Left renal cortex interstitium (tissue), 4 donors: ENCODE measurements at places on chromosomes 7 and 10.

DNA sequence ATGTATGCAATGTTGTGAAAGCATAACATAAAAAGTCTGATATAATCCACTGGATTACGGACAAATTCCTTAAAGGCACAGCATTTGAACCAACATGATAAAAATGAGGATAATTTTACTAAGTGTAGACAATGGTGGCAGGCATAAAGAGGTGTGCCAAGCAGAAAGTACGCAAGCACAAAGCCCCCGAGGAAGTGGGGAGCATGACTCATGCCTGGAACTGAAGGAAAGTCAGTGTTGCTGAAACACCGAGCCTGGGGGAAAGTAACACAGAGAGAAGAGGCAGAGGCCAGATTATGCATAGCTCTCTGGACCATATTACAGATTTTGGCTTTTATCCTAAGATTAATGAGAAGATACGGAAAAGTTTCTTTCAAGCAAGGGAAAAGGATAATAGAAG is 490.0 kb upstream of the PHF14 start:
- DNase-seq: no peak

DNA sequence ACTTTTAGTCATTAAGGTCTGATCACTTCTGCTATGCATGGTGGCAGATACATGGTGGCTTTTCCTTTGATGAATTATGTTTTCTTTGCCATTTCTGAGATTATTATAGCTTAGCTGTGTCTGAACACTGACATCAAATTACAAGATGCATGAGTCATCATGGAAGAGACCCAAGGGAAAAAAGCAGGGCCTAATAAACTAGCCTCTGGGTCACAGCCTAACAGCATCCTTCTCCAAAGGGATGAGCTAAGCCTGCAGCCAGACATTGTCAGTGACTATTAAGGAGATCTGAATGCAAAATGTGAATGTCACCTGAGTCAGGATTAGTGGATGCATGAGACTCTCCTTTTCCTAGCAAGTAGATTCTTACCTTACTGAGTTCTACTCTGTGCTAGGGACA is 19.1 kb upstream of the OGDHL start:
- no peak for DNase-seq

- DNase-seq: peak; percentile 88
Observed at GRCh38 chr7:27179503-27180430, 5.3 kb downstream of the HOXA11 start.

DNA sequence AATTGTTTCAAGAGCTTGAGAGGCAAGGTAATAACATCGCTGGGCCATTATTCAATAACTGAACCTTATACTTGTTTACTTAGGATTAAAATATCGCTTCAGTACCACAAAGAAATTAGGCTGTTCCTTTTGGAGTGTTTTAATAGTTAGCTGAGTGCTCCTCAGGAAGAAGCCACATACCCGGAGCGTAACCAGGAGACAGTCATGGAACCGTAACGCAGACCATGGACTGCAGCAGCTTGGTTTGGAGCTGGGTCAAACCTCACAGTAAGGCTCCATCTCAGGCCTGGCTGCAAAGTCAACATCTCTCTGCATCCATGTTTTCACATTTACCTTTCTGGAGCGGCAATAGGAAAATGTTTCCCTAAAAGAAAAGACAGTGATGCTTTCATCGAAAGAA is 599.0 kb downstream of the TNS3 start:
- no peak for DNase-seq

DNA sequence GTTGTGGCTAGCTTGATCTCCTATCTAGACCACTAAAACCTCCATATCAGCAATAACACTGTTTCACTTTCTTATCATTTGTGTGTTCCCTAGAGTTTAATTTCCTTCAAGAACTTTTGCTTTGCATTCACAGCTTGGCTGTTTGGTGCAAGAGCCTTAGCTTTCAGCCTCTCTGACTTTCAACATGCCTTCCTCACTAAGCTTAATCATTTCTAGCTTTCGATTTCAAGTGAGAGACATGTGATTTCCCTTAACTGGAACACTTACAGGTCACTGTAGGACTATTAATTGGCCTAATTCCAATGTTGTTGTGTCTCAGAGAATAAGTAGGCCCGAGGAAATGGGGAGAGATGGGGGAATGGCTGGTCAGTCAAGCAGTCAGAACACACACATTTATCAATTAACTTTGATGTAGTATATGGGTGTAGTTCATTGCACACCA is 10.6 kb upstream of the BPGM start:
- no peak for DNase-seq

DNA sequence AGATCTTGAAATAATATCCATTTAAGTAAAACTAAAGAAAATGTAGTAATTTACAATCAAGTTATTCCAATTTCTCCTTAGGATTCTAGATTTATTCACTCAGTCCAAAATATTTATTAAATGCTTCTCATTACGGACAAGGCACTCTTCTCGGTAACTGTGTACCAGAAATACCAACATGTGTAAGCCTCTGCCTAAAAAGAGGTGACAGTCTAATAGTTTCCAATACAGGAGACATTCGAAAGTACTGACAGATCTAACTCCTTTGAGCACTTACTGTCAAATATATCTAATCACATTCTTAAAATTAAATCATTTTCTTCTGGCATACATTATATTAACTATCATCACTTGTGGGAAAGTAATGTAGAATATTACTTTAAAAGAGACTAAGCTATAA is 26.9 kb downstream of the TMEM168 start:
- DNase-seq: no peak

GRCh38 chr10:93816123-93816747 is 58.5 kb downstream of the LGI1 start:
- no peak for DNase-seq

GRCh38 chr10:121900443-121901174 is 27.2 kb downstream of the ATE1 start:
- peak; percentile 79 for DNase-seq

DNA sequence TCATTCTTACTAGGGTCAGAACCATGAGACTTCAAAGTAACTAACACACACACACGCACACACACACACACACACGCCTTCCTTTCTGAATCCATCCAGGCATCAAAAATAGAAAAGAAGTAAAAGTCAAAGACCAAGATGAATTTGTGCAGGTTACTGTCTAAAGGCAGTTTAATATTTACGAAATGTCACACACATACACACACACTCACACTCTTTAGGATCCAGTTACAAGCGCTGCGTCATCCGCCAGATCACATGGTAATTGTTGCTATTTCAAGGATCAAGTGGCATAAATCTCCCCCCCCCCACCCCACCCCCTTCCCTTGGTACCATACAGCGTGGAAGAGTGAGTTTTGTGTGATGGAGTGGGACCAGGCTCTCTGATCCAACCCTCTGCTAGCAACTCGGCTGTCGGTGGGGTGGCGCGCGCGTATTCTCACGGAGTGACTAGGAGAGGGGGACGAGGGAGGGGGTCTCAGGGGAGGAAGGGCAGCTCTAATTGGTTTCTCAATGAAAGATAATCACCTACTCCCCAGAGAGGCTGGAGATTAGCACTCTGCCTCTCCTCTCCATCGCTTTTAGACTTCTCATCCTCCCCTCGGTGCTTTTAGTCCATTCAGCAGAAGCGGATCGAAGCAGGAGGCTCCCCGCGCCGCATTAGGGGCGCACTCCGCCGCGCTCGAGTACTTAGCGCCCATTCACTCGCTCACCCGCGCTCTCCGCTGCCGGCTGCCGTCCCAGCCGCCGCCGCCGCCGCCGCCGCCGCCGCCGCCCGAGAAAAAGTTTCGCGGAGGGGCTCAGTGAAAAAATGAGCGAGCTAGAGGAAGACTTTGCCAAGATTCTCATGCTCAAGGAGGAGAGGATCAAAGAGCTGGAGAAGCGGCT is 83.5 kb upstream of the PRKG1 start:
- peak; percentile 52 for DNase-seq

- no peak for DNase-seq
Observed at GRCh38 chr10:32949221-32949678, 8.8 kb downstream of the ITGB1 start.

GRCh38 chr7:140403878-140404564 is at the start of gene RAB19:
TSS of gene RAB19 (plus strand) at chr7:140404058. CDS start at chr7:140407647, 3,589 bp downstream.
- DNase-seq: no peak

- no peak for DNase-seq
Observed at GRCh38 chr7:132872034-132872433, 209.9 kb downstream of the CHCHD3 start.

DNA sequence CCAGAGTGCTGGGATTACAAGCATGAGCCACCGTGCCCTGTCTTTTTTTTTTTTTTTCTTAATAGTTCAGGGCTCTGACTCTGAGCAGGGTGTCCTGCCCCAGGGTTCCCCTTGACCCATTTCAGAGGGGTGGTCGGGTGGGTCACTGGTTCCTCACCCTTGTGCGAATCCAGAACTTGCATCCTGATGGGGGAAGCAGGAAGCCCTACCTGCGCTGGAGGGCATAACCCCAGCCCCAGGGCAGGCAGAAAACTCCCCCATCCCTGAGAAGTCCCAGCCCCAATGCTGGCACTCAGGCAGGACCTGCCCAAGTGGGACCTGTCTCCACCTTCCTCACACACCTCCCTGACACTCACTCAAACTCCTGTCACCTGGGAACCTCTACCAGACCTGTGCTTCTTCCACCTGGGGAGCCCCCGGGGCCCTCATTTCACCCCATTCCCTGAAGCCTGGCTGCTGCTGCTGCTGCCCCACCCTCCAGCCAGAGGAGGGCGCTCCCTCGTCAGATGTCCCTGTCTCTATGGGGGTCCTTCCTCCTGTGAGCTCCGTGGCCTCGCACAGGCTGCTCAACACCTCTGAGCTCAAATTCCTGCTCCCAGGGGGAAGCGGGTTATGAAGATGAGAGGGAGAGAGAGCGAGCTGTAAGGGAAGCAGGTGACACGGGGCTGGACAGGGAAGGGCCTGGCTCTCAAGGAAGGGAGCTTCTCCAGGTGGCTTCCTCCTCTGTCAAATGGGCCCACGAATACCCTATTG is 15.1 kb upstream of the ZNF273 start:
- DNase-seq: no peak

- no peak for DNase-seq
Observed at GRCh38 chr10:21020545-21020944, 123.4 kb upstream of the NEBL start.

DNA sequence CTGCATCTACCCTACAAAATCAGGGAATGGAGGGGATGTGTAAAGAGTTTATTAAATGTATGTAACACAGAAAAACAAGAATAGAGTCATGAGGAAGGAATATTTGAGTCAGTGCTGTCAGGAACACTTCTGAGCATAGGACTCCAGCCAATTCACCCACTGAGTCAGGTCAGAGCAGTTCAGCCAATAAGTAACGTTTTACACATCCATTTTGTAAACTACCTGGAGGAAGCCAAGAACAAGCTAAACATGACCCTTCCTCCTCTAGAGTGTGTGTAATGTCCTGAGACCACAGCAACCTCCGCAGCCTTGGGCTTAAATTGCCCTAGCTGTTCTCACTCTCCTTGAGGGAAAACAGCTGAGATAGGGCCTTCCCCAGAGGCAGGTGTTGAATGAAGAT is 691.5 kb upstream of the LRRN3 start:
- DNase-seq: no peak

- no peak for DNase-seq
Observed at GRCh38 chr7:96040250-96040772, 268.0 kb downstream of the DYNC1I1 start.

DNA sequence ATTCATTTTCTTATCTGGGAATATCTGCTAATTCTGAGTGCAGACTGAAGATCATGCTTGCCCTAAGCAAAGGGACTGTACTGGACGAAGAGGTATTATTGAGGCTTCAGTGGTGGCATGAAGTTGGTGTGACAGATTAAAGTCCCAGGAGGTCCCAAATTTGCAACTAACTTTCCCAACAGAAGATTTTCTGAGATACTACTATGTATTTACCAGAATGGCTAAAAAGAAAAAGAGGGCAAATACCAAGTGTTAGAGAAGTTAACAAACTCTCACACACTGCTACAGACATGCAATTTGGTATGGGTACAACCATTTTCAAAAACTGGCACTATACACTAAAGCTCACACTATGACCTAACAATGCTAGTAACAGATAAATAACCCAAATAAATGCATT is 28.3 kb downstream of the IDE start:
- no peak for DNase-seq

DNA sequence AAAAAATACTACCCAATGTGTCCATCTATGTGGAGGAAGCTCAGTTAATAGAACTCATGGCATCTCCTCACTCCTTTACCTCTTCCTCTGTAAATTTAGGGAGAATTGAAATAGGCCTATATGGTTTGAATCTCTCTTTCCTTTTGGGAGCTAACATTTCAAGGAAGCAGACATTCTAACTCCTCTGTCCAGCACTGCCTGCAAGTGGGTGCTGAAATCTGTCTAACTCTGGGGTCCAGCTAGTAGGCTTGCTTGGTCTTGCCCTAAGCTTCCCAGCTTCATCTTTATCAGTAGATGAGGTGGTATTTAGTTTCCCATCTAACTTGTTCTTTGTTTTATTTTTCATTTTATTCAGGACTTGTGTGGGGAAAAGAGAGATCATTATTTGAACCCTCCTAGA is 23.2 kb downstream of the CYCS start:
- DNase-seq: no peak

GRCh38 chr7:155763691-155764437 is 48.4 kb downstream of the SHH start:
- DNase-seq: no peak

GRCh38 chr7:1644341-1645070 is 25.6 kb upstream of the ELFN1 start:
- no peak for DNase-seq

GRCh38 chr7:37488163-37488764 is 39.6 kb upstream of the ELMO1 start:
- no peak for DNase-seq

- DNase-seq: no peak
Observed at GRCh38 chr7:151590850-151591771, 71.4 kb upstream of the RHEB start.

DNA sequence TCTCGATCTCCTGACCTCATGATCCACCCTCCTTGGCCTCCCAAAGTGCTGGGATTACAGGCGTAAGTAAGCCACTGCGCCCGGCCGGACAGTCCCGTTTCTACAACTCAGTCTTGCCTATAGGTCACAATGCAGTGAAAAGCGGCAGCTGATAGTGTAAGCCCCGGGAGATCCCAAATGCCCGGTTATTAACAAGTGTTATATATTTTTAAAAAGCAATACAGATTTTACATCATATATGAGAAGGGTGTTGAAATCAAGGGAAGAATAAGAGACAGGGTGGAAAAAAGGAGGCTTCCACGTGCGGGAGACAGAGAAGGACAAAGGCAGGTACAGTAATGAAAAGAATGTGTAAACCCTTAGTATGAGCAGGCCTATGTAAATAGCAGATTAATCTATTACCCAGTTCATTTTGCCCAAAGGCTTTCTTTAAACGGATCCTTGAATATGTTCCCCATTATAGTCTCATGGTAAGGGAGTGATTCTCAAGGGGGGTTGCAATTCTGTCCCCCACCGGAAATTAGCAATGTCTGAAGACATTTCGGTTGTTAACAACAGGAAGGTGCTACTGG is 170.8 kb downstream of the PDE1C start:
- no peak for DNase-seq

DNA sequence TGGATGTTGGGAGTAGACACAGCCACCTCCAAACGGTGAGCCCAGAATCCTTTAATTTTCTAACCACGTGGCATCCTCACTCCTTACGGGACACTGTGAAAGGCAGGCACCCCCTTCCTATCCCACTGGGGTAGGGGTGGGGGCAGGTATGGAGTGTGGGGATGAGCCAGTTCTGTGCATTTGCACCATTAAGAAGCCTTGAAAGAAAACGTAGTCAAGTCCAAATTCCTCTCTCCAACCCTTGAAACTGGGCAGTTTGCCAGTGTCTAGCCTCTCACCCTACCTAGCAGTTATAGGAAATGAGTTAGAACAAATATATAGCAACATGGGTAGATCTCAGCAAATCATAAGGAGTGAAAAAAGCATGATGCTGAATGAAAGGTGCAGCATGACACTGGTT is 92.4 kb upstream of the LEP start:
- DNase-seq: no peak
